Caco-2 (cell line): ENCODE measurements at places on chromosomes 5 and 9.

GRCh38 chr9:110571801-110572483 lies 7.6 kb downstream of the SVEP1 start:
- DNase-seq, result no peak

DNA sequence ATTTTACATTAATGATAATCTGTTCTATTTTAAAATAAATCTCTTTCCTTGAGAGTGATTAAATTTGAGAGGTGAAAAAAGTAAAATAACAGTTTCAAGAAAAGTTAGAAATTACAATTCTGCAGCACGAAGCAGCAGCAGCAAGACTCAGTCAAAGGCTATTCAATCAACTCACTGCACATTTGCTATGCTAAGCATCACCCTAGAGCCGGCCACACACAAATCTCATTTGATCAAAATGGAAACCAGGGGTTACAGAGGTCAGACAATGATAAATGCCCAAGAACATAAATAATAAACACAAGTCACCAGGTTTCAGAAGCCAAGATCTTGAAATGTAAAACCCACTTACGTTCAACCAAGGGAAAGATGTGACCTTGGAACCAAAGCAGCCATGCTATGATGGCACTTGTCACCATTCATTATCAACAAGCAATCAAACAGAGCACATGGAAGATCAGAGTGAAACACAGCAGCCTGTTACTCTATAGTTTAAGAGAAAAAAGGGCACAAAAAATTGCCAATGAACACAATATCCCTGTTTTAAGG lies 136.0 kb downstream of the EPB41L4A start:
- DNase-seq, result no peak

GRCh38 chr5:54721116-54721515 lies 203.6 kb downstream of the SNX18 start:
- DNase-seq, result no peak

GRCh38 chr5:168992687-168993086 lies 308.3 kb downstream of the SLIT3 start:
- DNase-seq, result peak; percentile 52

- DNase-seq, result no peak
Measured at GRCh38 chr9:79637177-79637925, 65.6 kb downstream of the TLE4 start.

GRCh38 chr5:136128481-136128880 lies 4.2 kb upstream of the SMAD5 start:
- no peak for DNase-seq

- no peak for DNase-seq
Measured at GRCh38 chr9:122819326-122819725, 9.1 kb downstream of the PDCL start.

- no peak for DNase-seq
Measured at GRCh38 chr9:79661886-79662536, 90.2 kb downstream of the TLE4 start.

DNA sequence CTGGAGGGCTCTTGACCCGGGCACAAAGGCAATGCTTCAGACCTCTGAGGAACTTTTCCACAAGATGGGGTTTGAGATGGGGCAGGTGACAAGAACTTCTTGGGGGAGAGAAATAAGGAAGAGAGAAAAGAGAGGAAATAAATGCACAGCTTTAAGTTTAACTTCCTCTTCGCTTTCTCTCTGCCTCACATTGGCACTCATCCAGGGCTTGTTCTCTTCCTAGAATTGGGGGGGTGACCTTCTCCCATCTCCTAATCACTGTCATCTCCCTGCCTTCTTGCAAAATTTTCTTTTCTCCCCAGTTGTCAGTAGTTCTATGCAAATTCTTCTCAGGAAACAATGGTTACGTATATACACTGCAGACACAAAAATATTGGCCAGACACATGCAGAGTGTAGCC lies 19.1 kb upstream of the ADCY2 start:
- DNase-seq, result no peak

DNA sequence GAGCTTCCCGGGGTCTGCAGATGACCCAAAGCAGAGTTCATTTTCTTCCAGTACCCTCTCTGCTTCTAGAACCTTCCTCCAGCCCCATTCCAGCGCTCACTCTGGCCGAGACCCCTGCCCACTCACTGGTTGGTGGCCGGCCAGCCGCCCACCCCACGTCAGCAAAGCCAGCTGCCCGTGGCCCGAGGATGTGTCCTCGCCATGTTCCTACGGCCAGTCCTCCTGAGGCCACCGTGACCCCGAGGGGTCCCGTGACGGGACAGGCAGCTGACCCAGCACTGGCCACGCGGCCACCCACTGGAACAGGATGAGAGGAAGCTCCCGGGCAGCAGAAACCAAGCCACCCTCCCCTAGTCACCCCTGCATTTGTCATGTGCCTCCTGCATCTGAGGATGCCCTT lies 39.1 kb upstream of the SLC6A19 start:
- DNase-seq, result no peak

GRCh38 chr9:114093761-114094505 lies 5.2 kb downstream of the KIF12 start:
- DNase-seq, result no peak

- no peak for DNase-seq
Measured at GRCh38 chr9:37953206-37953774, 49.4 kb upstream of the SLC25A51 start.

DNA sequence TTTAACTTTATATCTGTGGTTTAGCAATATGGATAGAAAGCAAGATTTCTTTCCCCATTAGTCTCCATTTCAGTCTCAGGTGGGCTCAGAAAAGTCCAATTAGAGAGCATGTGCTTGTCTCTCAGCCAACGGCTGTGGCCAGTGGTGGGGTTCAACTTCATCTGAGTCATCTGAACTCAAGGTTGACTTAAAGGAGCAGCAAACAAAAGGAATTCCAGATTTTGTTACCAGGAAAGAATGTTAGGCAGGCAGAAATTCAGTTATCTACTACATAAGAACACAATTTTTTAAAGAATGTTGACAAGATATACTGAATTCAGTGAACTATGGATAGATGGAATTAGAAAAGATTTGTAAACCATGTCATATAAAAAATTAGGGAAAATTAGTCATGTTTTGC lies 784.1 kb downstream of the MAT2B start:
- DNase-seq, result no peak

DNA sequence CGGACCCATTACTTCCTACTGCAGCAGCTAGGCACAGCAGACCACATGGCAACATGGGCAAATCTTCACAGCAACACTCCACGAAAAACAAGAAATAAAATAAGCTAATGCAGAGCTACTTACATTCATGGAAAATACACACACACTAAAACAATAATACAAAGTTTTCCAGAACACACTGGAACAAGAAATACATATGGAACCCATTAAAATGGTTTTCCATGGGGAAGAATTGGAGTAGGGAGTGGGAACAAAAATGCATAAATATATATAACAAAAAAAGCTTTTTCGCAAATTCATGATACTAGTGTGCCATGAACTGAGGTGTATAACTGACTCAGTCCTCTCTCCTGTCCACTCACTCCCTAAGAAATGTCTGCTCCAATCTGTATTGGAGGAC lies 8.3 kb downstream of the ADAMTS12 start:
- DNase-seq, result no peak

GRCh38 chr5:180332051-180332517 lies 21.1 kb downstream of the GFPT2 start:
- no peak for DNase-seq

DNA sequence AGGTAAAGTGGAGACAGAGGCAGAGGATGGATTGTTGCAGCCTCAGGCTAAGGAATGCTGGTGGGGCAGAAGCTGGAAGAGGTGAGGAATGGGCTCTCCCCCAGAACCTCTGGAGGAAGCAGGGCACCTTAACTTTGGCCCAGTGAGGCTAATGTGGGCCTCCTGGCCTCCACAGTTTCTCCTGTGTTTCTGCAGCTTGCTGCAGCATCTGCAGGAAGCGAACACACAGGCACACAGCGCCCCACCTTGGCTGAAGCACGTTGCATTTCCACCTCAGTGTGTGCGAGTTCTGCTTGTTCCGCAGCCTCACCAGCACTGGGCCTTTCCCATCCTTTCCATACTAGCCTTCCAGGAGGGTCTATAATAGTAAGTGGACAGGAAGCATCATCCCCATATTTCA lies 27.2 kb upstream of the ASS1 start:
- no peak for DNase-seq

DNA sequence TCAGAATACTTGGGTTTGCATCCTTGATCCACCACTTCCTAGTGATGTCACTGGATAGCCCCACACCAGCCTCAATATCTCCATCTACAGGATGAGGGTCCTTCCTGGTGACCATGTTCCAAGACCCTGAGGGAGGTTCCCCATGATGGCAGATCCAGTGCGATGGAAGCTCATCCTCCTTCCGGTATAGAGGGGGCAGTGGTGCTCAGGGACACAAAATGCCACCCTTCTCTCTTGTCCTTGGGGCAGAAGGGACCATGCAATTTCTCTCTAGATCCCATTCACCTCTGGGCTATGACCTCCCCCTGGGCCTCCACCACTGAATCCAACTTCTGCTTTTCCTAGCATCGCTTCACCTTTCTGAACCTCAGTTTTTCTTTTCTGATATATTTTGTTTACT lies 5.4 kb upstream of the SLC25A51 start:
- DNase-seq, result no peak

GRCh38 chr5:134175921-134176510 lies 734 bp downstream of the SKP1 start:
- DNase-seq, result no peak
